ENCODE measurements at places on chromosomes 11 and 22.
A peak's percentile ranks its signal among the peaks of the same experiment; 100 is the strongest.

DNA sequence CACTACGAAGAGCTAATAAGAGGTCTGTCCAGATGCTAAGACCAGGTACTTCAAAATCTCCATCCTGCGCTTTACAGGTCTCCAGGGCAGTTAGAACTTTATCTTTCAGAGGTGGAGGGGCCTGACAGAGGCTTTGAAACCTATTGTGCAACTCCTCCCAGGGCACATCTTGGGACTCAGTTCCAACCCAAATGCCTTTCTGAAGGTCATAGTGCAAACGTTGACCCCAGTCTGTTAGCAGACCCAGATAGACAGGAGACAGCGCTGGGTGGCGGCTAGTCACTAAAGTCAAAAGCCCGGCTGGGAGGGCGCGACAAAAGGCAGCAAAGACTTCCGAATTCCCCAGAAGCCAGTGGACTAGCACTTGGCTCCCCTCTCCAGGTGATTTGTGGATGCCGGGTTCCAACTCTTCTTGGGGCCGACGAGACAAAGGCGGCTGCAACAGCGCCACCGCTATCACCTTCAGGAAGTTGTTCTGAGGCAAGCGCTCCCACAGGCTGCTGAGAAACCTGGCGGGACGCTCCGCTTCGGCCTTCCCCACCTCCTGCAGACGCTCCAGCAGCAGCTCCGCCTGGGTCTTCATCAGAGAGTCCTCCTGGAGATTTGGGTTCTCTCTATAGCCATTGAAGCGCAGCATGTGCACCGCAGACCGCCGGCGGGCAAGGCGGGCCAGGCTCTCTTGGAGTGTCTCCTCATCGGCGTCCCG, 728 bp downstream of the FANCF start:
- peak; percentile 53 for DNase-seq

DNA sequence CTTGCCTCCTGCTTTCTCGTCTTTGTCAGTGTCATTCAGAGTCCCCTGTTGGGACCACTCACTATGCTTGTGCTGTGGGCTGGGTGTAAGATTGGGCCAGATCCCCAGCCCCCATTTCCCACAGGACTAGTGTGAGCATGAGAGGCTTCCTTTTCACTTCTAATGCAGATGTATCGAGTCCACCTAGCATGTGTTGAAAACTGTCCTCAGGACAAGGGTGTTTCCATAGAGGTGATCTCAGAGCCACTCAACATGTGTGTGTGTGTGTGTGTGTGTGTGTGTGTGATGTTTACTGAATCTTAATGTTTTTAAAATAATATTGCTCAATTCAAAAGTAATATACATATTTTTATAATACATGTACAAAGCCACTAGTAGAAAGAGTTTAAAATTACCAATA, 11.4 kb upstream of the CD44 start:
- no peak for DNase-seq

GRCh38 chr11:123305601-123306375, 110.7 kb upstream of the CLMP start:
- no peak for DNase-seq

- DNase-seq, result no peak
These were observed 285.9 kb downstream of the TBC1D22A start for GRCh38 chr22:47048123-47049077.

GRCh38 chr11:31822175-31822926, 11.2 kb upstream of the PAX6 start:
- DNase-seq, result no peak

GRCh38 chr11:70532066-70532440, 133.7 kb downstream of the CTTN start:
- no peak for DNase-seq

GRCh38 chr11:1293619-1294015, 15.8 kb downstream of the TOLLIP start:
- DNase-seq, result peak; percentile 21

GRCh38 chr22:50114221-50115021, 24.6 kb downstream of the MOV10L1 start:
- DNase-seq, result no peak

- DNase-seq, result no peak
These were observed 32.4 kb upstream of the CLNS1A start for GRCh38 chr11:77669848-77670511.

DNA sequence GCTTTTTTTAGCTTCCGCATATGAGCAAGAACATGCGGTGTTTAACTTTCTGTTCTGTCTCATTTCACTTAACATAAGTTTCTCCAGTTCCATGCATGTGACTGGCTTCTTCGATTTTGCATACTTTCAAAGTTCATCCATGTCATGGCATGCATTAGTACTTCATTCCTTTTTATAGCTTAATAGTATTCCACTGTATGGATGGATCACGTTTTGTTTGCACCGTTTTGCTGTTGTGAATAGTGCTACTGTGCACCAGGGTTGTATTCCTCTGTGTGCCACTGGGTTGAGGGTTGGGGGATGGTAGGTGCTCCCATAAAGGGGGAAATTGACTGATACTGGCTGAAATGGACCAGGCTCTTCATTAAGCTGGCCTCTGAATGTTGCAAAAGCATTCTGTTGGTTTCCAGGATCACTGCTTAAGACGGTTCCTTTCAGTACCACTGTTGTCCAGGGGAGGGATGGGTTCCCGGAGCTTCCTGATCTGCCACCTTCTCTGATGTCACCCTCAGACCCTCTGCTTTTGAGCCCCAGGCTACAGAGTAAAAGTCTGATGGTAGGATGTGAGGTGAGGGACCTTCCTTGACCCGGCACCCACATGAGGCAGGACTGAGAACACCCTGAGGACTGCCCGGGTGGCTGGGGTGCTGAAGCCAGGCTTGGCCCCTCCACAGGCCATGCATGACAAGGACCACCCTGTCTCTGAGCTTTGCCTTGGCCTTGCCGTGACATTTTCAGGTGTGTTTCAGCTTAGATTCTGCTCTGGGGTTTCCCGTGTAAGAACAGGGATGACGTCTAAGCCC, 24.4 kb downstream of the DGCR6L start:
- no peak for DNase-seq

DNA sequence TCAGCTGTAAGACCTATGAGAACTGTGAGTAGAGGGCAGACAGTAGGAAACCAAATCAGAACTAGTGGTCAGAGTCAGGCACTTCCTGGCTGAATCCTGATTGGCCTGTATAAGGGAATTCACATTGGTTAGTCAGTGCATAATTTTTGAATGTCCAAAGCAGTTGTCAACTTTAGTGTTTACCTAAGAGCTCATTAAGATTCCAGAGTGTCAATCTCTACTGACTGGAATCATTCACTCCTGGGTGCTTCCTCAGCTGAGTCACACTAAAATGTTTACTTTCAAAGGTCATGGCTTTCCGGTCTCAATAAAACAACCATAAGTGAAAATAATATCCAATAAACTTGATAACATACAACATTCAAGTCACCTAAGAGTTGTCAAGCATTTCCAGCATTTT, 306.1 kb downstream of the C11orf87 start:
- DNase-seq, result no peak

GRCh38 chr11:115170133-115170815, 333.9 kb downstream of the CADM1 start:
- DNase-seq, result peak; percentile 38

DNA sequence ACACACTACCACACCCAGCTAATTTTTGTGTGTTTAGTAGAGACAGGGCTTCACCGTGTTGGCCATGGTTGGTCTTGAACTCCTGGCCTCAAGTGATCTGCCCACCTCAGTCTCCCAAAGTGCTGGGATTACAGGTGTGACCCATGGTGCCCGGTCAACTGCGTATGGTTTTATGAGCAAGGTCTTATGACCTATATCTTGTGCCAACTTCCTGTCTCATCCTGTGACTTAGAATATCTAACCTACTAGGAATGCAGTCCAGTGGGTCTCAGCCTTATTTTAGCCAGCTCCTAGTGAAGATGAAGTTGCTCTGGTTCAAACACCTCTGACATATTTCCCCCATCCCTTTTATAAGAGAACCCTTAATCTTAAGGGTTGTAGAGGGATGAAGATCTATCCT, 66.1 kb upstream of the OR5AN1 start:
- no peak for DNase-seq

DNA sequence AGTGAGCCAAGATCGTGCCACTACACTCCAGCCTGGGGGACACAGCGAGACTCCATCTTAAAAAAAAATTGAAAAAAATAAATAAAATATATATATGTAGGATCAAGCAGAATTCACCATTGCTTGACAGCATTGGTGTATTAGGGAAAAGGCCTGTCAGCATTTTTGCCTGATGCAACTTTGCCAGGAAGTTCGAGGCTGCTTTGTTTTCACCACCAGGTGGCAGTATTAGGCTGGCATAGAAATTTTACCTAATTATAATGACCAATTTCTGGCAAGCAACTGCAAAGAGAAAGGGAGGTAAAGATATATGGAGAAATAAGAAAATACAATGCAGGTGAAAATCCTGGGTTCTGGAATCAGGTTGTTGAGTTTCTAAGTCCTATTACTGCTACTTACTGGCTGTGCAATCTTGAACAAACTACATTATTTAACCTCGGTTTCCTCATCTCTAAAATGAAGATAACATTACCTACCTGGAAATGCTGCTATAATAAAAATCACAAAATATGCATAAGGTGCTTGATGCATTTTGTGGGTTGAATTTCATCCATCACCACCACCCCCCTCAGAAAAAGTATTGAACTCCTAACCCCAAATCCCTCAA, 24.7 kb downstream of the LAYN start:
- DNase-seq, result peak; percentile 86

DNA sequence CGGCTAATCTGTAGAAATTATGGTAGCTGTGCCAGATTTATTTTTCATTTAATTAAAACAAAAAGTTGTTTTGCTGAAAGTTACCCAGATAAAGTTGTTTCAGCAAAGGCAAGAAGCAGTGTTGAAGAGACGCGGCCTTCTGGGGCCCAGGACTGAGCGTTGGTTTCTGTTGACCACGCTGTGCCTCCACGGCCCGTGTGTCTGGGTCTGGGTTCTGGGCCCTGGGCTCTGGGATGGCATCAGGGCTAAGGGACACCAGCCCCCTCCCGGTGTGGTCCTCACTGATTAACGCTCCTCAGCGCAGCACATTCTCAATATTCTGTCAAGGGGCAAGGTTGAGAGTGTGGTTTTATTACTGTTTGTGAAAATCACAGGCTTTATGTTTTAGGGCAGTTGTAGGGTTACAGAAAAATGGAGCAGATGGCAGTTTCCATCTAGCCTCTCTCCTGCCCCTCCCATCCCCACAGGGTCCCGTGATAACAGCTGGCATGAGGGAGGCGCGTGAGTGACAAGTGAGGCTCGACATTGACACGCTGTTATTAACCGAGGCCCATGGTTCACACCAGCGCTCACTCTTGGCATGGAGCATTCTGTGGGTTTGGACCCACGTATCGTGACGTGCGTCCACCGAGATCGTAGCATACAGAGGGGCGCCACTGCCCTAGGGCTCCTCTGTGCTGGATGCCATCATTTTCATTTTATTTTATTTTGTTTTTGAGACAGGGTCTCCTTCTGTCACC, 1231.4 kb downstream of the BRD1 start:
- DNase-seq, result no peak

DNA sequence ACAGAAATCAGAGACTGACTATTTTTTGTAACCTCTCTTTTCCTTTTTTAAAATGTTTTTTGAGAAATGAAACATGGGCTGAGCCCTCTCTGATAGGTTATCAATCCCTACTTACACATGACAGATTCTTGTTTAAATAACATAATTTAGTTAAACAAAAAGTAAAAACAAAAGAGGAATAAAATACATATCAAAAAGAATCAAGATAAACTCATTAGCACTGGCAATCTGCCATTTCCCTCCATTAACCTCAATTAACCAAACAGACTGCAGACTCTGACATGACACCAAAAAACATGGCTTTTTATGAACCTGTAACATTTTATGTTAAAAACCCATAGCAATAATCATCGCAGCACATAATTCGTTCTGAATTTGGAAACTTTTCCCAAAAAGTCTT, 284.4 kb upstream of the MTNR1B start:
- no peak for DNase-seq

- DNase-seq, result peak; percentile 83
These were observed 45.8 kb upstream of the CXCR5 start for GRCh38 chr11:118837868-118838267.

- peak; percentile 97 for DNase-seq
These were observed 14.8 kb downstream of the CD6 start for GRCh38 chr11:60985991-60986915.

DNA sequence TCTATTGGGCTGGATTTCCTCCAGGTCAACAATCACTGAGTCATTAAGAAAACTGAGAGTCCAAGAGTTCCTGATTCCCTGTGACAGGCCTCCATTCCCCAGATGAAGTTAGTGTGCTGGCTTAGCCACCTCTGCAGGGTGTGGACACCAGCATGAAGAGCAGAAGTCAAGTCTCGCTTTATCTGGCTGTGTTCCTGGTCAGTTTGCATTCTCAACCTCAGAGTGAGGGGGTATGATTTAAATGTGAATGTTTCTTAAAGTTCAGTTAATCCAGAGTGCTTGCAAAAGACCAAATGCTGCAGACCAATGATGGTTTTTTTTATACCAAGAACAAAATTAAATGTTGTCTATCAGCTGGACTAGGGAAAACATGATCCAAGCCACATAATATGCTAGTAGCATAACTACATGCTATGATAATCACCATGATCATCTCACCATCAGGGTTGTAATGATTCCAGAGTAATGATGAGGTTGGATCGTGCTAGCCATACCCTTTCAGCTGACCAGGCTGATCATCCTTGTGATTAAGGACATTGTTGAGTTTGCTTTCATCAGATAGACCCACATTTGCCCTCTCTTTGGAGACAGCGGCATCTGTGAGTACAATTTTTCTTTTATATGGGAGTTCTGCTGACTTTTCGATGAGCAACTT, 145.8 kb upstream of the ARHGAP20 start:
- no peak for DNase-seq

DNA sequence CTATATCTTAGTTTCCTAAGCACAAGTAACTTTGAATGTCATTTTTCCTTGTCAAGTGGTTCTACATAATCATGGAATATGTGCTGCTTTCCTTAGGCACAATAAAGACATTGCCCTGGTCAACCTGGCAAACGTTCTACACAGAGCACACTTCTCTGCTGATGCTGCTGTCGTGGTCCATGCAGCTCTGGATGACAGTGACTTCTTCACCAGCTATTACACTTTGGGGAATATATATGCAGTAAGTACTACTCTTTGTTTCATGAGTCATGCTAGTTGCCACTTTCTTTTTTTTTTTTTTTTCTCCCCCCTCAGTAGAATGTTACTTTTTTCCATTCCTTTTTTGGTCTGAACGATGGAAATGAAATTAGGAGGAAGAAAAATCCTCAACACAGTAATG, 38.5 kb downstream of the TTC17 start:
- no peak for DNase-seq

DNA sequence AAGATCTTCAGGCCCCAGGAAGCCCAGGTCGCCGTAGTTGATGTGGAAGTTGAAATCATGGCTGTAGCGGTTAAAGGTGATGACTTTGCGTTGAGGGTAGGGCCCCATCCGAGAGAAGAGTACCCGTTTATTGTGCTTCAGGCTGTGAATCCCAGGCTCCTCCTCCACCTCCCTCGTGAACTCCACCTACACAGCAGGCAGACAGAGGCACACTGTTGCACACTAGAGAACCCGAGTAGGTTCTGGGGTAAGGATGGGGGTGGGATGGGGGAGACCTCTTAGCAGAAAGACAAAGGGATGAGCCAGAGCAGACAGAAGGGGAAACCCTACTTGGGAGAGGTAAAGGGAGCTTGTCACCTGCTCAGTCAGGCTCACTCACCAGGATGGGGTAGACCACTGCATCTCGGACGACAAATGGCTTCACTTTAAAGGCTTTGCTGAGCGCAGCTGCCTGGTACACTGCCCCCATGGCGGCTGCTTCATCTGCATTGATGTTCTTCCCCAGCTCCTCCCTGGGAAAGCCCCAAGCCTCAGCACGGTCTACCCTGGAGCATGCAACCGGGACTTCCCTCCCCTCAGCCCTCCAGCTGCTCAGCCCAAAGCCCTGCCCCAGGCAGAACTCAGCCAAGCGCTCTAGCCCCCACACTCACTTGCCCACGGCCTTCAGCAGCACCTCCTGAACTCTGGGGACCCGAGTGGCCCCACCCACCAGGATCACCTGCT, 5.4 kb downstream of the HYOU1 start:
- no peak for DNase-seq
